HCT116 (cell line): ENCODE measurements at places on chromosomes 12 and 14.

DNA sequence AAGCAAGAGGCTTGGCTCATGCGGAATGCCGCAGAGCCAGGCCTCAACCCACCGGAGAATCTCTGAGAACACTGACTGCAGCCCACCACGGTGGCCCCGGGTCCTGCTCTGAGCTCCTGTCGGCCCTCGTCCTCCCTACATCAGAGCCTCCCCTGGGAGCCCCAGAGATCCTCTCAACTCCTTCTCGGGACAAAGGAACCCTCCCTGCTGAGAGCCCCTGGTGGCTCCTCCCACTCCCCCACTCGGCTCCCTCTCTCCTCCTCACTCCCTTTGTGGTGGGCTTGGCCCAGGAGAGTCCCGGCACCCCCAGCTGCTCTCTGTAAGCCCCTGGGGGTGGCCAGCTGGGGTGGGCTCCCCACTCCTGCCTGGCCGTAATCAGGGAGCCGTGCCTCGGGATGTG, 11.1 kb upstream of the INF2 start:
- H3K36me3 ChIP-seq, result no peaks in the 10 kb centered on the region
- no peak for DNase-seq
- H3K27me3 ChIP-seq, result no peaks in the 10 kb centered on the region
- peaks cover 58% of the 10 kb centered on the region for H3K4me1 ChIP-seq
- peak overlapping the region; percentile 98 for H3K27ac ChIP-seq

- H3K27me3 ChIP-seq, result no peaks in the 10 kb centered on the region
- no peak overlapping the region for H3K27ac ChIP-seq
- no peaks in the 10 kb centered on the region for H3K36me3 ChIP-seq
- H3K4me1 ChIP-seq, result peaks cover 7% of the 10 kb centered on the region; the same call in 1 of the 2 replicates
- no peak overlapping the region for H3K4me3 ChIP-seq
- no peak for DNase-seq
Observed at GRCh38 chr12:54232790-54233189, 44.0 kb upstream of the SMUG1 start.

DNA sequence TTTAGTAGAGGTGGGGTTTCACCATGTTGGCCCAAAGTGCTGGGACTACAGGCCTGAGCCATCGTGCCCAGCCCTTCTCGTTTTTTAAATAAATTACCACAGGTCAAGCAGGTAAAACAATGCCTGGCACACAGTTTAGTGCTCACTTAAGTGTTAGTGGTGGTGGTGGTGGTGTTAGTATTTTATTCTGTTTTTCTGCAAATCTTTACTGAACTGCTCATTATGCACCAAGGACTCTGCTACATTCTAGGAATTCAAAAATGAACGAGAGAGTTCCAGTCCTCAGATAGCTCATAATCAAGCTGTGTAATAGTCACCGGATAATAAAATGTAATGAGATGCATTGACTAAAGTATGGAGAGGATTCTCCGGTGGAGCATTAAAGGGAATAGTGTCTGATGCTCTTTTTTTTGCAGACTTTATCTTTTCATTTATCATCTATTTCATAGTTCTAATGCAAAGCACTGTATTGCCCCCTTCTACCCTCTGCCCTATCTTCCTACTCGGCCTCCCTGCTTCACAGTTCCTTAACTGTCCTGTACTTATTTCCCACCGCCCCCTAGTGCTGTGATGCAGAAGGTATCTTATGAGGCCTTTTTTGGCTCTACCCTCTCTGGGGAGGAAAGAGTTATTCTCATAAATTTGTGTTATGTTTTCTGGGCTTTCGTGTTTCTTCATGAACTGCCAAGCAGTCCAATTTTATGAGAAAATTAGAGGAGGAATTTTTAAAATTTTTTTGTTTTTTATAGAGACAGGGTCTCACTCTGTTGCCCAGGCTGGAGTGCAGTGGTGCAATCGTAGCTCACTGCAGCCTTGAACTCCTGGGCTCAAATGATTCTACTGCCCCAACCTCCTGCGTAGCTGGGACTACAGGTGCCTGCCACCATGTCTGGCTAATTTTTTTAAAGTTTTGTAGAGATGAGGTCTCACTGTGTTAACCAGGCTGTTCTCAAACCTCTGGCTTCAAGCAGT, 1.0 kb downstream of the ITFG2 start:
- H3K36me3 ChIP-seq, result peaks cover 3% of the 10 kb centered on the region
- peak overlapping the region; percentile 74 for H3K27ac ChIP-seq
- DNase-seq, result peak; percentile 41
- H3K4me3 ChIP-seq, result peak overlapping the region; percentile 77
- peaks cover 18% of the 10 kb centered on the region for H3K4me1 ChIP-seq

- no peaks in the 10 kb centered on the region for H3K27me3 ChIP-seq
- H3K4me1 ChIP-seq, result no peaks in the 10 kb centered on the region
- no peak overlapping the region for H3K4me3 ChIP-seq
- DNase-seq, result no peak
- H3K27ac ChIP-seq, result no peak overlapping the region
- H3K36me3 ChIP-seq, result no peaks in the 10 kb centered on the region
Observed at GRCh38 chr14:37643701-37644100, 48.3 kb downstream of the TTC6 start.

- H3K27me3 ChIP-seq, result no peaks in the 10 kb centered on the region
- no peaks in the 10 kb centered on the region for H3K36me3 ChIP-seq
- H3K4me1 ChIP-seq, result no peaks in the 10 kb centered on the region
- no peak overlapping the region for H3K27ac ChIP-seq
- no peak overlapping the region for H3K4me3 ChIP-seq
Observed at GRCh38 chr12:19681007-19681406, 241.7 kb downstream of the AEBP2 start.

DNA sequence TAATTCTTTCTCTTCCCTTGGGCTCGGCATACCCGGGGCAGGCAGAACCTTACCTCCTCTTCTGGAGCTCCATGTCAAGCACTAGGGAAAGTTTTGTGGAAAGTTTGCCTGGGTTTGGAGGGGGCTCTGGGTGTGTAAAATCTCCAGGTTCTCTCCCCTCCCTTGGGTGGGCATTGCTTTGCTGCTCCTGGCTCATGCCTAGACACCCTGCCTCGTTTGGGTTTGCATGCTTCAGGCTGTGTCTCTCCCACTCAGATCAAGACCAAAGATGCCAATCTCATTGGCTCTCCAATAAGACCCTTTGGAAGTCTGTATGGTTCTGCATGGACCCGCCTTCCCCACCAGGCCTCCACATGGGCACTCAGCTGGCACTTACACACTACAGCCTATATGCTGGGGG, 6.2 kb upstream of the KRT2 start:
- H3K4me3 ChIP-seq, result no peak overlapping the region
- no peaks in the 10 kb centered on the region for H3K36me3 ChIP-seq
- no peak for DNase-seq
- 0 out of 2 replicates have a peak, but pooled peaks cover 3% of the 10 kb centered on the region for H3K27me3 ChIP-seq
- no peak overlapping the region for H3K27ac ChIP-seq

- DNase-seq, result peak; percentile 41
- H3K27ac ChIP-seq, result no peak overlapping the region
- peaks cover 7% of the 10 kb centered on the region; the same call in 1 of the 2 replicates for H3K4me1 ChIP-seq
- H3K36me3 ChIP-seq, result no peaks in the 10 kb centered on the region
- 0 out of 2 replicates have a peak, but pooled peaks cover 3% of the 10 kb centered on the region for H3K27me3 ChIP-seq
- no peak overlapping the region for H3K4me3 ChIP-seq
Observed at GRCh38 chr14:100900837-100901390, 2.6 kb downstream of the RTL1 start.

DNA sequence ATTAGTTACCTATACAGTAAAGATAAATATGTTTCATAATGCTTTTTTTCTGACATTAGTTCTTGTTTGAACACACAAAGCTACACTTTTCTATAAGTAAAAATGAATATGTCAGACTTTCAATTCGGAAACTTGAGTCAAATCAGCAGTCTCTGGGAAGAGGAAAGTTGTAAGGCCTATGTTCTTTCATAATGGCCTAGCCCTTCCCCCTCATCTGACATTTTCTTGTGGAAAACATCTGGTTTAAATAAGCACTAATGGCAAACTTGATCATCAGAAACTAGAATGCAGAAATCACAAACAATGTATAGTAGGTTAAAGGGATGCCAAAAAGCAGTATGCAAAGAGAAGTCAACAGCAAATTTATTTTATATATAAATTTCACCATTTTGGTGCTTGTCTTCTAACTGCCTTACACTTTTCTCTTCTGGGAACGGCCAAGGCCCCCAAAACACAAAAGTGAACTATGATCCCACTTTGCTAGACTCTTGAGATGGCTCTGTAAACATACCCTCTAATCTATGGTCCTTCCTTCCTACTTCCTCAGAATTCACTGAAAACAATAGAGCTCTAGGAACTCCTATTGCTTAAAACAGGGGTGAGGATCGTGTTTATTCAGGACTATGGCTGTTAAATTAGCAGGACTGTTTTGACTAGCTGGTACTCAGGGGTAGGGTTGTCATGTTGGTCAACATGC, 444.1 kb downstream of the RAD51B start:
- no peak overlapping the region for H3K4me3 ChIP-seq
- no peaks in the 10 kb centered on the region for H3K27me3 ChIP-seq
- no peaks in the 10 kb centered on the region; the same call in 1 of the 2 replicates for H3K4me1 ChIP-seq
- H3K27ac ChIP-seq, result no peak overlapping the region

DNA sequence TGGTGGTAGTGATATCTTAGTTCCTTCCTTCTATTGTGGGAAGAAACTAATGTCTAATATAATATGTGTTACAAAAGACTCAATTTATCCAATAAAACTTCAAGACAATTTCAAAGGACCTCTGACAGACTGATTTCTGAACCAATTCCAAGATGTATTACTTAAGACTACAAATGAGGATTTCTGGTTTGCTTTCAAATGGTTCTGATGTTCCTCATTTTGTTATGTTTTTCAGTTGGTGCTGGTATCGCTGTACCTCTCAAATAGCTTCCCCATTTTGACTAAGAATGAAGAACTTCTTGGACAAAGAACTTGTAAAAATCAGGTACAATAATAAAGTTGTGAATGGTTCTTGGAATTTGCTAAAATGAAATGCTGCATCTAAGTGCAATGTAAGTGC, 19.4 kb upstream of the MBIP start:
- H3K36me3 ChIP-seq, result no peaks in the 10 kb centered on the region; the same call in 1 of the 2 replicates
- no peak for DNase-seq
- H3K4me1 ChIP-seq, result no peaks in the 10 kb centered on the region
- H3K27ac ChIP-seq, result no peak overlapping the region
- H3K27me3 ChIP-seq, result no peaks in the 10 kb centered on the region
- H3K4me3 ChIP-seq, result no peak overlapping the region

DNA sequence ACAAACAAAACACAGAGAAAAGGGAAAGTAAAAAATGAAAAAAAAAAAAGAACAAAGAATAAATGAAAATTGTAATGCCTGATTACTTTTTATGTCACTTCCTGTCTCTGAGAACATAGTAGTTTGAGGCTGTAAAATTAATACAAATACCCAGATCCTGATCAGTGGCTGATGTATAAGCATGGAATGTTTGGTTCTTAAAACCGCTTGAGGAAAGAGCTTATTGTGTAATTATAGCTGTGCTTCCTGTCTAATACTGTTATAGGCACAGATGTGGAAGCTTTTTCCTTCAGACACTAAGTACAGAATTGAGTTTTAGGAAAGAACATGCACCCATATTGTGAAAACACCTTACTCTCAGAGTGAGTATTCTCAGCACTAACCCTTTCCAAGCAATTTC, 86.9 kb downstream of the AVPR1A start:
- H3K36me3 ChIP-seq, result no peaks in the 10 kb centered on the region
- no peaks in the 10 kb centered on the region for H3K27me3 ChIP-seq
- H3K4me3 ChIP-seq, result no peak overlapping the region

DNA sequence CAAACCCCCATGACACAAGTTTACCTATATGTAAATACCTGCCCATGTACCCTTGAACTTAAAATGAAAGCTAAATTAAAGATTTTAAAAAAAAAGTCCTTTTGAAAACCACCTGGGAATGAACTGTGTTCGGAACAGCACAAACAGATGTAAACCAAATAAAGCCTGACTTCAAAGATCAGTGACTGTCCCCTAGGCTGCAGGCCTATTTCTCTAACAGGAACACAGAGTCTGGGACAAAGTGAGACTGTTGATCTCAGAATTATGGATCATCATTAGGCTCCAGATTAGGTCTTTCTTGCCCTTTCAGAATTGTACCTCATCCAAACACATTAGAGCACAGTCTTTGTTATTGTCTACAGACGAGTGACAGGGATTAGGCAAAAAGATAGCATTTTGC, 54.6 kb downstream of the PAH start:
- H3K27me3 ChIP-seq, result peaks cover 11% of the 10 kb centered on the region; the same call in 1 of the 2 replicates
- H3K4me1 ChIP-seq, result no peaks in the 10 kb centered on the region
- DNase-seq, result no peak
- no peak overlapping the region for H3K27ac ChIP-seq

DNA sequence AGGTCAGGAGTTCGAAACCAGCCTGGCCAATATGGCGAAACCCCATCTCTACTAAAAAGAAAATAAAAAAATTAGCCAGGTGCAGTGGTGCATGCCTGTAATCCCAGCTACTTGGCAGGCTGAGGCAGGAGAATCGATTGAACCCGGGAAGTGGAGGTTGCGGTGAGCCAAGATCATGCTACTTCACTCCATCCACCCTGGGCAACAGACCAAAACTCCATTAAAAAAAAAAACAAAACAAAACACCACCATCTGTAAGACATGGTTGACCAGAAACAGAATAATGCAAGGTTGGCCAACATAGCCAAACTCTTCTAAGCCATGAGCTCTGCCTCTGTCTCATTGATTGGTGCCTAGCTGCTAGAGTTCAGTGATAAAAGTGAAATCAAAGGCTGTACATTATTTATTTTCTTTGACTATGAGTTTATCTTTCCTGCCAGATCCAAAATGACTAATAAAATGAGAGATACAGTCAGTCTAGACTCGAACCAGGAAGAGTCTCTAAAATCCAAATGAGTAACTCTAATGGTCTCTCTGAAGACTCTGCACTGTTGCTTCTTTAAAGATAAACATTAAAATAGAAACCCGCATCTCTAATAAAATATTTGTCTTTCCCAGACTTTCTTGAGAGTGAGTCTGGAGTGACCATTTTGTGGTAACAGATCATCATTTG, 404.7 kb downstream of the DAD1 start:
- H3K4me3 ChIP-seq, result no peak overlapping the region
- no peaks in the 10 kb centered on the region for H3K4me1 ChIP-seq
- H3K36me3 ChIP-seq, result no peaks in the 10 kb centered on the region
- peaks cover 40% of the 10 kb centered on the region; the same call in 1 of the 2 replicates for H3K27me3 ChIP-seq
- H3K27ac ChIP-seq, result no peak overlapping the region

GRCh38 chr14:76780875-76781647, 19.8 kb downstream of the VASH1 start:
- H3K36me3 ChIP-seq, result peaks cover 11% of the 10 kb centered on the region; the same call in 1 of the 2 replicates
- no peak overlapping the region for H3K4me3 ChIP-seq
- H3K4me1 ChIP-seq, result no peaks in the 10 kb centered on the region
- DNase-seq, result no peak

- H3K4me1 ChIP-seq, result no peaks in the 10 kb centered on the region
- H3K36me3 ChIP-seq, result no peaks in the 10 kb centered on the region
- H3K27ac ChIP-seq, result no peak overlapping the region
- no peak overlapping the region for H3K4me3 ChIP-seq
Observed at GRCh38 chr12:5407034-5407856, 24.7 kb upstream of the NTF3 start.

GRCh38 chr14:34502001-34502400, 37.5 kb downstream of the EAPP start:
- no peak overlapping the region for H3K27ac ChIP-seq
- H3K27me3 ChIP-seq, result no peaks in the 10 kb centered on the region
- no peaks in the 10 kb centered on the region for H3K36me3 ChIP-seq
- no peak for DNase-seq
- H3K4me1 ChIP-seq, result peaks cover 14% of the 10 kb centered on the region

- no peaks in the 10 kb centered on the region for H3K27me3 ChIP-seq
- peaks cover 24% of the 10 kb centered on the region; the same call in 1 of the 2 replicates for H3K36me3 ChIP-seq
- peaks cover 51% of the 10 kb centered on the region for H3K4me1 ChIP-seq
- H3K4me3 ChIP-seq, result peak overlapping the region; percentile 19; the same call in 1 of the 2 replicates
- H3K27ac ChIP-seq, result peak overlapping the region; percentile 98
- no peak for DNase-seq
Observed at GRCh38 chr12:121784460-121784859, 9.0 kb downstream of the RHOF start.

GRCh38 chr14:72451054-72451972, 442.6 kb downstream of the DPF3 start:
- no peak overlapping the region for H3K27ac ChIP-seq
- DNase-seq, result no peak
- H3K27me3 ChIP-seq, result no peaks in the 10 kb centered on the region
- no peak overlapping the region for H3K4me3 ChIP-seq
- no peaks in the 10 kb centered on the region for H3K4me1 ChIP-seq
- no peaks in the 10 kb centered on the region for H3K36me3 ChIP-seq
